CD8-positive, alpha-beta T cell (primary cell): ENCODE measurements at places on chromosomes 11 and 22.

DNA sequence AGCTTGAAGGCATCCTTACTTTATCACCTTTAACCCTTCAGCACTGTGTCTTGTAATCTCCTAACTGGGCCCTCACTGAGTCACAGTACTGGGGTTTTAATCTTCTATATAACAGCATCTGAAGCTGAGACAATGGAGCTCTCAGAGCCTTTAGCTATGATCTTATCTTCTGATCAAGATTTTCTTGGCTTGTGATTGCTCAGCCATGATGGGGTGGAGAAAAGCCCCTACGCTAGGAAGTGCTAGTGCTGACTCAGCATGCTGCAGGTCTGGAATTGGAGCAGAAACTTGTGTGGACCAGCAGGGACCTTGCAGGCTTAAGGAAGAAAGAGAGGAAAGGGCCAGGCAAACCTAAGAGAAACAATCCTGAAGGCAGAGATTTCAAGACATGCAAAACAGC lies 71.7 kb upstream of the EED start:
- DNase-seq: no peak

GRCh38 chr11:68432874-68433273 lies 27.7 kb upstream of the PPP6R3 start:
- DNase-seq: no peak

GRCh38 chr11:66420671-66421476 lies at the start of gene NPAS4:
TSS of gene NPAS4 (plus strand) at chr11:66421035. CDS start at chr11:66421180, 145 bp downstream.
- DNase-seq: no peak

DNA sequence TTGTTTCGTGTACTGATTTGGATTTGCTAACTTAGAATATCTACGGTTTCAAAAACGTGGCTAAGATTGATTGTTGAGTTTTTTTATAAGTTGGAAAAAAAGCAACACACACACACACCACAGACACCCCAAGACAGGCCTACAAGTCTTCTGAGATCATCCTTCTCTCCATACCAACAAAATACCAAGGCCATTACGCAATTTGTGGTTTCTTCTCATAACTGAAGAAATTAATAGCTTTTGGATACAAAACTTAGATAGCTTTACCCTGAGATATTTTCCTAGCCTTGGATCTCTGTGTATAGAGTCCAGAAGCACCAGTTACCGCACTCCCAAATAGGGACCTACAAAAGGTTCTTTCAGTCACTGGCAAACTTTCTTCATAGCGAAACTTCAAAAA lies 113.6 kb downstream of the SIK3 start:
- DNase-seq: no peak

GRCh38 chr11:72190631-72191071 lies 1.3 kb upstream of the FOLR1 start:
- no peak for DNase-seq

DNA sequence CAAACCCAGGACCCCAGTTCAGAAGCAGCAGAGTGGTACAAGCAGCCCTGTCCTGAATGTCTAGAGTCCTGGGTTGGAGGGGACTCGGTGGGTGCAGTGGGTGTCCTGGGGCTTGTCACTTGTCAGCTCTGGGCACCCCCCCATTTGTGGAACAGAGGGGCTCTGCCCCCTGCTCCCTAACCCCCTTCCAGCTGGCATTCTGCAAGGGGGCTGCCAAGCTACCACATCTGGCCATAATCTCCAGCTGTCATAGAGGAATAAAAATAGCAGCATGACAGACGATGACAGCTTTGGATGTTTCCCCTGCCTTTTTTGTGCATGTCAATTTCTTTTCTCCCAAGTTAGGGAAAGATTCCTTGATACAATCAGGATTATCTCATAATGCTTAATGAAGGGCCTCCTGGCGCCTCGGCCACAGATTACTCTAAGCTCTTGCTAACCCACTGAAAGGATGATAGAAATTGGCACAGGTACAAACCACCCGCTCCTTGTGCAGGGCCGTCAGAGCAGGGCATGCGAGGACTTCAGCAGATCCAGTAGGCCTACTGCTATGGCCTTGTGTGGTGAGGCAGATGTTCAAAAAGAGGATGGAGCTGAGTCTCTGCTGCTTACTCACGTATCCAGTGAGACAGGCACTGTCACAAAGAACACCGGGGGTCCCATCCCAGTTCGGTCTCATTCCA lies 83.0 kb downstream of the ISX start:
- DNase-seq: no peak

- DNase-seq: no peak
Observed at GRCh38 chr11:2440646-2441045, 3.7 kb downstream of the TRPM5 start.

- DNase-seq: no peak
Observed at GRCh38 chr11:20909995-20910726, 240.8 kb downstream of the NELL1 start.

DNA sequence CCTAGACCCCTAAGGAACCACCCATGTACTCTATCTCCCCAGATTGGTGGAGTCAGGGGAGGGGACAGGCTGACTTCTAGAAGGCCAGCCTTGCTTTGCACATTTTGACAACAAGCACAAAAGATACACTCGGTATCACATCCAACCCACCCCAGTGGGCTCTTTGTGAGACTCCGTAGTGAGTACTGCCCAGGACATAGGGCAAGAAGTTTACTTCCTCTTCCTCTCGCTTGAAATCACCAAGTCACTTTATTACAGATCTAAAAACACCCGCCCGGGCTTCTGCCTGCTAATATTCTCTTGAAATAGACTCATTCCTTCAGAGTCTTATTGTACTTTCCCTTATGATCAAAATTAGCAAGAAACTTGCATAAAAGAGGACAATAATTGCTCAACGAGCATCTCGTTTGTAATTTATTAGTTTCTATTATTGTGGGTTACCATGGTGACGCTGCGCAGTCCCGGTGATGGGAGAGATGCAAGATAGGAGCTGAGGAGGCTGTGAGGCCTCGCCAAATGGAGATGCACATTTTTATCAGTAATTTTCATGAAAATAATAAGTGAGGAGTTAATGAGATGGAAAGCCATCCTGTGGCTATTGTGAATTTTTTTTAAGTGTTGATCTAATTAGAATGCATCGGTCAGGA lies 96.9 kb downstream of the FEZ1 start:
- DNase-seq: no peak

DNA sequence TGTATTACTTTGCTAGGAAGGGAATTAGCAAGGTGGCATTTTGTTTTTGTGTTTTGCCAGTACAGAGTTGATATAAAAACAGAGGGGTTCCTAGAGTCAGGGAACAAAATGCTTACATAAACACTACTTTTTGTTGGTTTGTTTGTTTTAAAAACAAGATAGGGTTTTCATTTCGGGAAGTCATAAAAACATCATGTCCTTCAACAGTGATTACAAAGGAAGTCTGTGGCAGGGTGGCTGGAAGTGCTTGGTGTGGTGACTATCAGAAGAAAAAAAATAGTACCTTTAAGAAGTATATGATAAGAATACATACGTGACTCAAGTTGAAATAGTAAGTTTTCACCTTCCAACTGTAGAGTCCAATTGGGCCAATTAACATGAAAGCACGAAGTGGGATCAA lies 1.2 kb upstream of the IL18 start:
- DNase-seq: no peak

DNA sequence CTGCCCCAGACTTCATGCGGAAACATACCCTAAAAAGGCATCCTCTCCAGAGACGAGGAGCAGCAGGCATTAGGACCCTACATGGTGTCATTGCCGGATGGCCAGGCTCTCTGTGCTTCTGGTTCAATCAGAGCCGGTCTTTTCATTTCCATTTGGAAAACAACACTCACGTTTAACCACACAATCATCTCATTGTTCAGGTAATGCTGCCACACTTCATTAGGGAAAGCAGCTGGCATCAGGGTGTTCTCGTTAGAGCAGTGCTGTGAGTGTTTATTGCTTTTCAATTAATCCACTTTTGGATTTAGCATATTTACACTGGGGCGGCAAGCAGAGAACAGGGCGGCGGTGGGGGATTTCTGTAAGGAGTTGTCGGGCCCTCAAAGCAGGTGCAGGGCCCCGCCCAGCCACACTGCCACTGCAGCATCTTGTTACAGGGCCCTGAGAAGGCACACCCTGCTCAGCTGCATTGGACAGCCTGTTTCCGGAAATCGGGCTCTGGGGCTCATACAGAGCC lies 338.6 kb downstream of the SHANK2 start:
- no peak for DNase-seq
